NCI-H748 treated with DMSO at 0.1 percent for 48 hours (cell line): ENCODE measurements at places on chromosomes 2 and 18.

- DNase-seq = no peak
Observed at GRCh38 chr2:161407597-161407996, 8.5 kb upstream of the TBR1 start.

GRCh38 chr2:217827430-217828201 is 175.2 kb downstream of the TNS1 start:
- DNase-seq = no peak

DNA sequence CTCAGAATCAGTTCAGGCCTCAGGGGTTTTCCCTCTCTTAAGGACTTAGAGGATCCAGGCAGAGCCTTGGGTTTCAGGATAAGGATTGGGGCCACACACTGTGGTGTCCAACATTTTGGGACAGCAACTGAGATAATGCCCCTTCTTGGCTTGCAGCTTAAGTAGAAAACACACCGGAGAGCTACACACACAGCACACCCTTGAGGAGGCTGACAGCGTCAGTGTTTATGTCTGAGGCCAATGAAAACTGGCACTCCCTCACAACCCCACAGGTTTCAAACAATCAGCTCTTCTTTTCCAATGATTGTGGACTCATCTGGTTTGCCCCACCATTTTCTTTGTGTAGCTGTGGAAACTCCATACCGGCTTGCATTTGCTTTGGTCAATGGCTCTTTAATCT is 257.7 kb downstream of the CDCA7 start:
- DNase-seq = no peak

GRCh38 chr2:132503701-132504100 is 87.1 kb downstream of the GPR39 start:
- DNase-seq = no peak

DNA sequence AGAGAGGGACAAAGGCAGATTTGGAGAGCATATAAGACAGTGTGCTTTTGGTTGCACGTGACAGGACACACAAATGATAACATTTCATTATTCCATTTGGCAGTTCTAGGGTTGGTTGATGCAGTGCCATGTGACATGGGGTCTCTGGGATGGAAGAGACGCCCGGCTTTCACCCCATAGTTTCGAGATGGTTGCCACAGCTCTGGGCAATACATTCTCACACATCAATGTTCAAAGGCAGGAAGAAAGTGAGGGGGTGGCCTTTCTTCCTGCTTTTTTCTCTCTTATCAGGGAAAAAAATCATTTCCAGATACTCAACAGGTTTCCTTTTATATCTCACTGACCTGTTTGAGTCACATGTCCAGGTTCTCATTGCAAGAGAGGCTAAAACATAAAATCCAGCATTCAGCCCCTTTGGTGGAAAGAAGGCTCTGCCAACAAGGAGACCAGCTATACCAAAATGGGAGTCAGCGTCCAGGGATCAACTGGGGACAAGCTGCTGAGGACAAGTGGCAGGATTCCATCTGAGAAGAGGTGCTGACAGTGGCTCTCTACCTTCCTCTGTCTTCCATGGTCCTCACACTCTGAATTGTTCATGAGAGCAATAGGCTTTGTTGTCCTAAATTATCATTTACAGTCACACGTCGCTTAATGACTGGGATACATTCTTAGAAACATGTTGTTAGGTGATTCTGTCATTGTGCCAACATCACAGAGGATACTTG is 29.1 kb upstream of the ANKRD44 start:
- DNase-seq = no peak
